ENCODE measurements at places on chromosomes 2 and 18.

DNA sequence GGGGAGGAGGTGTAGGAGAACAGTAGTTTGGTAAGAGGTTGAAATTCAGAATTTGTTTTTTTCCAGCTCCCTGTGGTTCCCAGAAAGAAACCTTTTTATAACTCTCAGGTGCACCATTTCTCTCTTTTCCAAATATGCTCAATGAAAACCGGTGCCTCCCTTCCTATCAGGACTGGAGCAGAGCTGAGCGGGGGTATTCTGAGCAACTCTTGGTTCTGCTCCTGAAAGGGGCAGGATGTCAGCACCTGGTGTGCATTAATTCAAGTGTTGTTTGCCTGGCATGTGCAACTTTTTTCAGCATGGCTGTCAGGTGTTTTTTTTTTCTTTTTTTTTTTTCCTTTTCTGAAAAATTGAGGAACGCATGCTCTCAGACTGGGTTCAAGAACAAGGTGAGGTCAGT, 74.1 kb downstream of the MAPK4 start:
- DNase-seq: peak; percentile 54

- DNase-seq: no peak
These were observed 111.5 kb downstream of the PLEKHM3 start for GRCh38 chr2:207913772-207914358.

GRCh38 chr2:28979041-28979440, 2.1 kb upstream of the TOGARAM2 start:
- DNase-seq: no peak

- peak; percentile 27 for DNase-seq
These were observed 437.6 kb downstream of the NCKAP5 start for GRCh38 chr2:133130548-133131246.

DNA sequence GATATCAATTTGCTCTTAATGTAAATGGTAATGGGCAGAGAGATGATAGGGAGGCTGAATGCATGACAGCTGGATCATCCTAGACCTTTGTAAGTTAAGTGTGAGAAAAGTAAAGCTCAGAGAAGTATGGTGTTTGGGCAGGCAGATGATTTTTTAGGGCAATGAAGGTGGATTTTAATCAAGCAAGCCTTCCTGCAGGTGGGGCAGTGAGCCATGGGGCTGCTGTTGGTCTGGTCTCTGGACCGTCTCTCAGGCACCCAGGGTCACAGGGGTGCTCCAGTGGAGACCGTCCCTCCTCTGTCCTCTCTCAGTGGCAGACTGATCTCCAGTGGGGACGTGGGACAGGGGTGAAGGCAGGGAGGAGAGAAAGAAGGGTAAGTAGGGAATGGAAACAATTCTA, 69.8 kb upstream of the STK17B start:
- DNase-seq: no peak

GRCh38 chr2:240230291-240230931, 90.0 kb upstream of the OTOS start:
- no peak for DNase-seq

DNA sequence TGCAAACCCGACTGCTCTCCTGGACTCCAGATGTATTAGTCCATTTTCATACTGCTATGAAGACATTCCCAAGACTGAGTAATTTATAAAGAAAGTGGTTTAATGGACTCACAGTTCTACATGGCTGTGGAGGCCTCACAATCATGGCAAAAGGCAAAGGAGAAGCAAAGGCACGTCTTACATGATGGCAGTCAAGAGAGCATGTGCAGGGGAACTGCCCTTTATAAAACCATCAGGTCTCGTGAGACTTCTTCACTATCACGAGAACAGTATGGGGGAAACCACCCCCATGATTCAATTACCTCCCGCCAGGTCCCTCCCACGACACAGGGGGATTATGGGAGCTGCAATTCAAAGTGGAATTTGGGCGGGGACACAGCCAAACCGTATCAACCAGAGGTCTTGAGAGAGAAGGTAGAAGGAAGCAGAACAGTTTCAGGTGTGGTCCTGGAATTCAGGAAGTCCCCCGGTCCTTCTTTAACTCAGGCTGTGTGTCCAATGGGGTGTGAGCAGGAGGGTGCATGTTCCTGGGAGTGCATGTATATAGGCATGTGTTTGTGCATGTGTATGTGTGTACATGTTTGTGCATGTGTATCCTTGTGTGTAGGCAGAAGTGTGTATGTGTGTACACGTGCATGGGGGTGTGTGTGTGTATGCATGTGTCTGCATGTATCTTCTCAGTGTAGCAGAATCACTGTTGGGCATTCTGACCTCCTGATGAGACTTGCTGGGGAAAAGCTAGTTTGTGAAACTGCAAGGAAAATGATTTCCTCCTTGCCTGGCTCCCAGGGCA, 46.2 kb downstream of the GREB1 start:
- no peak for DNase-seq

- DNase-seq: peak; percentile 86
These were observed 146.7 kb downstream of the MYO3B start for GRCh38 chr2:170324640-170325046.

- DNase-seq: no peak
These were observed 69.1 kb downstream of the IRS1 start for GRCh38 chr2:226730481-226730880.

DNA sequence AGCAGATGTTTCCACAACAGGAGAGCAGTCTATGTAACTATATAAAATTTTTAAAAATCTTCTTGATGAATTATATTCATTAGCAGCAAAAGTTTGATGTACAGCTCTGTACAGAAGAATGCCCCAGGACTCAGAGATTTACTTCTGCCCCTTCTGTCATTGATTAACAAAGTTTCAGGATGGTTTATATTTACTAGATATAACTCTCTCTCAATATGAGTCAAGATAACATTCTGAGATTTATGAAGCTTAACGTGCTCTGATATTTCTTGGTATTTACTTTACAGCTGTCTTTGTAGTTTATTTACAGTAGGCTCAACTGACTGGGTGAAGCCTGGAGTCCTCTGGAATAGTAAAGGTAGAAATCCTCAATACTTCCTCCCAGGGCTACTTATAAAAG, 93.6 kb upstream of the HNMT start:
- no peak for DNase-seq

DNA sequence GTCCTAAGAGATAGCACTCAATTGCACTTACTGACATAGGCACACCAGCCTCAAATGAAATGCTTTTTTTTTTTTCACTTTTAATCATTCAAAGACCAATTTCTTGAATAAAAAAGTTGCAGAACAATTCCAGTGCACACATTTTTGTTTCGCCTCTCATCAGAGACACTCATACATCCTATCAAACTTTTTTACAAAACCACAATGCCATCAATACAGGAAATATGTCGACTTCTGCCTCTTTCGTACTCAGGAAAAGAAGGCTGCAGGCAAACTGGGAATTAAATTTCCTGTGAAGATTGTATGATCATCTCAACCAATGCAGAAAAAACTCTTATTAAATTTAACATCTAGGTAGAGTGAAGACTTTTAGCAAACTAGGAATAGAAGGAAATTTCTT, 112.4 kb downstream of the DNER start:
- no peak for DNase-seq

Measured in DMS53 (cell line).